Right kidney (tissue), 9 donors: ENCODE measurements at places on chromosomes 7 and 10.

- no peak for DNase-seq
Observed at GRCh38 chr7:105268056-105268455, 120.7 kb downstream of the SRPK2 start.

- DNase-seq = no peak
Observed at GRCh38 chr10:104688251-104689042, 47.4 kb downstream of the SORCS3 start.

- no peak for DNase-seq
Observed at GRCh38 chr10:9860045-9860444, 1157.6 kb upstream of the CELF2 start.

DNA sequence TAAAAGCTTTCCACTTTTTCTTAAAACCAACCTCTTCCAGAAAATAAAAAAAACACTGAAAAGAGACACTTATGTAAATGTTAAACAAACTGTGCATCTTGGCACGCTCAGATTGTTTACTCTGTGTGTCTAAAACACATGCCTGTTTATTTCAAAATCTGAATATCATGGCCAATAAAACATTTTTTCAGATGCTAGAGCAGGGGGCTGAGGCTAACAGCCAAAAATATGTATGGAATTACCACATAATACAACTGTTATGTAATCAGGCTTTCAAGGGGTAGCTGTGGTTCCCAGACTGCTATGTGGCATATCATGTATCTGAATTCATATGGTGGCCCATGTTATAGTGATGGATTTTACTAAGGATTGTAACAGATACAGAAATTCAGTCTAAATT is 130.4 kb downstream of the HIBADH start:
- DNase-seq = no peak

GRCh38 chr7:10225275-10225674 is 748.4 kb upstream of the PHF14 start:
- no peak for DNase-seq

DNA sequence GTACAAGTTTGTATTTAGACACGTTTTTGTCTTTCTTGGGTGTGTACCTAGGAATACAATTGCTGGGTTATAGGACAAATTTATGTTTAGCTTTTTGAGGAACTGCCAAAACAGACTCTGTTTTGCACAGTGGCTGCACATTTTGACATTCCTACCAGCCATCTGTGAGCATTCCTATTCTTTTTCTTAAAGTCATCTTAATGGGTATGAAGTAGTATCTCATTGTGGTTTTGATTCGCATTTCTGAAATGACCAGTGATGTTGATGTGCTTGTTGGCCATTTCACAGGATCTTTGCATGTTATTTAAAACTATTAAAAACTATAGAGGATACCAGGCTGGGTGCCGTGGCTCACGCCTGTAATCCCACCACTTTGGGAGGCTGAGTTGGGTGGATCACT is 32.6 kb upstream of the IL15RA start:
- no peak for DNase-seq

- no peak for DNase-seq
Observed at GRCh38 chr7:132755538-132756483, 179.5 kb upstream of the PLXNA4 start.

DNA sequence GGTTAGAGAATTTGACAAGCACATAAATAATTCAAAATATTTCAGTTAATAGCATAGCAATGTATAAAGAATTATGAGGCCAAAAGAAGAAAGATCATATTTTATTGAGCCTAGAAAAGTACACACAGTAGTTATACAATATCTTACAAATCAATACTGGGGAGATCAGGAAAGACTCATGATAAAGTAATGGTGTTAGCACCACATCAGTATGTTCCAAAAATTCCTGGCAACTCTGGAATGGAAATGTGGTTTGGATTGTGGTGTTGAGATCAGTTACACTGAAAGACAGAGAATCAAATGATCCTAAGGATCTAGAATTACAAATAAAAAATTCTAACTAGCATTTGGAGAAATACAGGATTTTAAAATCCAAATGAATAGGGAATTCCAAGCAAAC is 420.5 kb upstream of the CNTNAP2 start:
- DNase-seq = no peak

DNA sequence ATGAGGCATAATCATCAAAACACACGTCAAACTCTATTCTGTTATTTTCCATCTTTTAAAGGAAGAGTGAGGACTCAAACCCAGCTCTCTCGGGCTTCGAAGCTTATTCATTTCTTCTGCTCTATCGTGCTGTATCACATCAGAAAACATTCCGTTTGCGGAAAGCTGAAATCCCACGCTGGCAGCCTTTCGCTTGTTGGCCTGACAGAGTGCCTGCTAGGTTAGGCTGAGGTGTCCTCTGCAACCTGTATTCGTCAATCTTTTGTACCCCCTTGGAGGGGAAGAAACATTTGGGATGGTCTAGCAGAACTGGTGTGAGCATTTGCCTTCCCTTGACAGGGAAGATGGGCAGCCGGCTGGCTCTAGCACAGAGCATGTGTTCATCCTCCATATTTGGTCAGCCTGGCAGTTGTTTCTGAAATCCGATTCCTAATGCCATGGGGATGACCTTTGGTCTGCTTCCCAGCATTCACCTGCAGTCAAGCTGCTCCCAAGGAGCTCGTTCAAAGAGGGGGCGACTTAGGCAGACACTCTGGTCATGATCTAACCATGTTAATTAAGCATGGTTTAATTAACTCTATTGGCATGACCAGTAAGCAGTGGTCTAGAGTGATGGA is 55.2 kb downstream of the TACC2 start:
- DNase-seq = peak; percentile 28

DNA sequence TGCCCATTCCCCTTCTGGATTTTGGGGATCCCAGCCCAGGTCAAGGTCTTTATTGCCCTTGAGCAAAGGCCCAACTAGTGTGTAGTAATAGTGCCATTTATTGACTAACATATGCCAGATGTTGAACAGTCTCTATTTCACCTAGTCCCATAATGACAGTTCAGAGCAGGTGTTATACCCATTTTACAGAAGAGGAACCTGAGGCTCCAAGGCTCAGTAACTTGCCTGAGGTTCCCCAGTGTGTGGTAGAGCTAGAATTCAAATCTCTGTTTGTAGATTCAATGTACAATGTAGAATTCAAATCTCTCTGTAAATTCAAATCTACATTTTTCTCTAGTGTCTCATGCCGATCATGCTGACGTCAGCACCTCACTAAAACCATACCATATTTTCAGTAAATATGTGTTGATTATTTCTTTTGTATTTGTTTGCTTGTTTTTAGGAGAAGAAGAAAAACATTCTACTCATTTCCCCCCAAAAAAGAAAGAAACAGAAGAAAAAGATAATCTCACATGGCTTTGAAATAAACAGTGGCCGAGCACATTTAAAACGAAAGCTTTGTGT is 329.7 kb downstream of the PRPF18 start:
- no peak for DNase-seq

GRCh38 chr10:107415446-107415845 is 250.9 kb upstream of the SORCS1 start:
- no peak for DNase-seq

DNA sequence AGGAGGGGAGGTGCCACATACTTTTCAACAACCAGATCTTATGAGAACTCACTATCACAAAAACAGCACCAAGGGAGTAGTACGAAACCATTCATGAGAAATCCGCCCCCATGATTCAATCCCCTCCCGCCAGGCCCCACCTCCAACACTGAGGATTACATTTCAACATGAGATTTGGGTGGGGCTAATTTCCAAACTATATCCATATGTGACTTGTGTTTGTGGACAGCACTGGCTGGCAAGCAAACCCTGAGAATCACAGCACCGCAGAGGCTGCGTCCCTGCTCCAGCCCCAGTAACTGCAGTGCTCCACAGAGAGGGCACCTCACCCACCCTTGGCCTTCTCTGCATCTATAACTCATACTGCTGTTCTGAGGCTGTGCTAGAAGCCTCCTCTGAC is 211.2 kb upstream of the PODXL start:
- DNase-seq = no peak

- no peak for DNase-seq
Observed at GRCh38 chr10:58942724-58943123, 233.7 kb upstream of the PHYHIPL start.

- DNase-seq = no peak
Observed at GRCh38 chr7:137835486-137836112, 11.2 kb downstream of the DGKI start.

DNA sequence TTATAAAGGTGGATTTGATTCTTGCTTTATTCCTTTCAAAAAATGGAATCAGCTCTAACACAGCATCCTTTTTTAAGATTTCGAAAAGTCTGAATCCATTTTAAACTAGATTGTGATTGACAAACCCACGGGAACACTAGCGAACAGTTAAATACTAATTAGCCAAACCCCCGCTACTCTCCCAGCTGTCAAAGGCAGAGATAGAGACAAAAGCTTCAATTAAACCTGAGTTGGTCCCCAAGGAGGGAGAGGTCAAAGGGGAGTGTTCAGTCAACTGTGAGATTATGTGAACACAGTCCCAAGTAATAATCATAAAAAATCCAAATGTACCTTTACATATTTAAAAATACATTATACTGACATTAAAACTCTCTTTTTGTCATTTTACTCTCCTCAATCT is 65.7 kb upstream of the TBX20 start:
- DNase-seq = no peak

DNA sequence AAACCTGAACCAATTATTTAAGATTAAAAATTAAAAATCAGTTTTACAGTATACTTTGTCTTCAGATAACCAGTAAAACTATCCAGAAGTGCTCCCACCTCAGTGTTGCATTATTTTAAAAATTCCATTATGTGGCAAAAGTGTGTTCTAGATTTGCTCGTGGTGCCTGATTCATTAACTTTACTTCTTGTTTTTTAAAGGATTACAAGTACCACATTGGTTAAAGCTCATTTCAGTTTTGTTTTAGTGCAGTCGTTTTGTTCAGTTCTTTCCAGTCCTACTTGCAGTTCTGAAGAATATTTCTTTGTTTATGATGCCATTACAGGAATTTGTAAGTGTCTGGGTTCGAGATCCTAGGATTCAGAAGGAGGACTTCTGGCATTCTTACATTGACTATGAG is 69.0 kb downstream of the SNX10 start:
- DNase-seq = no peak
